Fibroblast of skin of right biceps (primary cell): ENCODE measurements at places on chromosomes 5 and 9.

GRCh38 chr9:109316207-109316640 lies 4.6 kb downstream of the EPB41L4B start:
- no peak for DNase-seq

DNA sequence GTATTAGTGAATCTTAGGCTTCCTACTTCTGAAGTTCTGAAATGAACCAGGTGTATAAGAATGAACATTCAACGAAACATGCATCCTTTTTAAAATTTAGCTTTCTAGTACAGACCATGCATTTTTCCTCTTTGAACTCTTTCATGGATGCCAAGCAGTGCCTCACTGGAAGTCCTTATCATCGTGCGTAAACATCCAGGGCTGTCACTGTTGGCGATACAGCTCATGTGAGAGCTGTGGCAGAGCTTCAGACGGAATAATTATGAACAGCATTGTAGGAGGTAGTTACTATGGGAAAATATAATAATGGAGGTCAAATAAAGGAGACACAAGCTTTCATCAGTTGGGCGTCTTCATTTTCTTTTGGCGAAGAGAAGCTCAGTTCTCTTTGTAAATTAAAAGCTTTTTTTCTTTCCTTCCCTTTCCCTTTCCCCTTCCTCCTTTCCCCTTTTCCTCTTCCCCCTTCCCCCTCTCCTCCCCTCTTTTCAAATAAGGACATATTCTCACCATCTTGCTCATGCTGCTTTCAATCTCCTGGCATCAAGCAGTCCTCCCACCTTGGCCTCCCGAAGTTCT lies 167.3 kb downstream of the KDM4C start:
- no peak for DNase-seq

DNA sequence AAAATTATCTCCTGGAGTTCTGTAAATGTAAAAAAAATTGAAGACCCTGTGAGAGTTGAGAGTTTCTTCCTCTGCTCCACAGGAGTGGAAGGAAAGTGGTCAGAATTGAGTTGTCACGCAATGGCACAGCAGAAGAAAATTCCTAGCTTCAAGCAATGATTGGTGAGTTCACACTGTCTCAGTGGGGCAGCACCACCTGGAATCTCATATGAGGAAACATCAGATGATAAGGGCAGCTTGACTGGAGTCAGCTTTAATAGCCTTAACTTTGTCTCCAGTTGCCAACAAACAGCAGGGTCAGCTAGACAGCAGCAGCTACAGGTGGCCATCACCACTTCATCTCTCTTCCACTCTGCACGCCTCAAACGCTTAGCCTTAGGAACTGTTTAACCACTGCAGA lies 211.1 kb downstream of the EFNA5 start:
- no peak for DNase-seq

- DNase-seq = no peak
Measured at GRCh38 chr9:36592801-36593583, 20.3 kb downstream of the MELK start.

DNA sequence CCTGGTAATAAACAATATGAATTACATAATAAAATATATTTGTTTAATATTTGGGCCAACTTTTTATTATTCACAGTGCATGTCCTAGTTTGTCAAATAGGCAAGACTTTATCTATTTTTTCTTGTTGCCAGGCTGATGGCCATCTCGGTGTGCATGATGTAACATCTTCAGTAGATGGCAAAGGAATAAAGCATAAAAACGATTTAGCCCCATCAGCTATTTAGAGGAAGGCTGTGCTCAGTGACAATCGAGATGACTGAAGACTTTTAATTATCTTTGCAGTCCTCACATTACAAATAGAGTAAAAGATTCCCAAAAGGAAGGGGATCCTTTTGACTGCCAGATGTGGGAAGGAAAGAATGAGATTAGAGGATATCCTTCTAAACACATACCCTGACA lies 358.5 kb downstream of the PTPRD start:
- no peak for DNase-seq
